ENCODE measurements at places on chromosomes 1 and 21. TPM values are rescaled to one million over a fixed set of nuclear protein-coding genes. Genes with fewer than 3 reads are reported as not detected.

Gene NDUFS5
- total RNA-seq: 524 TPM

Gene CNKSR1
- 33.4 TPM for total RNA-seq

Gene SPRR2E
- not detected for total RNA-seq

GRCh38 chr1:1826356-1827088, 48.3 kb upstream of the NADK start:
- no peaks in the 10 kb centered on the region for H3K4me1 ChIP-seq
- peaks cover 14% of the 10 kb centered on the region for H3K36me3 ChIP-seq
- no peaks in the 10 kb centered on the region for H3K27me3 ChIP-seq

DNA sequence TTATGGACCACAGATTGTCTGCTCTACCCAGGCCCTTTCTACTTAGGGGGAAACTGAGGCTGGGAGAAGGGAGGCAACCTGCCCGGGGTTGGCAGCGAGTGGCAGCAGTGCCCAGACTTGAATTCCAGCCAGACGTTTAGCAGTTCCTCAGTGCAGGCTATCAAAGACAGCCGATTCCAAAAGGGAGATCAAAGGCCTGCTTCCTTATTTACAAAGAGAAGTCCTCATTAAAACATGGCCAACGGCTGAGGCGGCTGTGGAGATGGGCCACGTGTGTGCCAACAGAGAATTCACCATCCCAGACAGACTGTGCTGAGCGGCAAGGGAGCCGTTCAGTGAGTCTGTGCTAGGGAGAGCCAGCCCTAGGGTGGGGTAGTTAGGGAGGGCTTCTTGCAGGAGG, 27.7 kb downstream of the C1QB start:
- H3K4me1 ChIP-seq: no peaks in the 10 kb centered on the region
- no peaks in the 10 kb centered on the region for H3K27me3 ChIP-seq
- no peak for DNase-seq

DNA sequence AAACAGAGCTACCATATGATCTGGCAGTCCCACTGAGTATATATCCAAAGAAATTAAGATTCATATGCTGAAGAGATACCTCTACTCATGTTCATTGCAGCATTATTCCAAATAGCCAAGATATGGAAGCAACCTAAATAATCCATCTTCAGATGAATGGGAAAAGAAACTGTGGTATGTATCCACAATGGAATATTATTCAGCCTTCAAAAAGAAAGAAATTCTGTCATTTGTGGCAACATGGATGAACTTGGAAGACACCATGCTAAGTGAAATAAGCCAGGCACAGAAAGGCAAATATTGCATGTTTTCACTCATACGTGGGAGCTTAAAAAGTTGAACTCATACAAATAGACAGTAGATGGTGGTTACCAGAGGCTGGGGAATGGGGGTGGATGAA, 47.8 kb downstream of the UBE4B start:
- DNase-seq: no peak
- H3K4me3 ChIP-seq: no peak overlapping the region
- H3K36me3 ChIP-seq: no peaks in the 10 kb centered on the region
- no peaks in the 10 kb centered on the region for H3K4me1 ChIP-seq

GRCh38 chr1:177830531-177831135, 139.2 kb downstream of the SEC16B start:
- DNase-seq: no peak
- no peaks in the 10 kb centered on the region for H3K4me1 ChIP-seq
- H3K27me3 ChIP-seq: peaks cover 26% of the 10 kb centered on the region
- H3K36me3 ChIP-seq: no peaks in the 10 kb centered on the region
- H3K4me3 ChIP-seq: no peak overlapping the region

DNA sequence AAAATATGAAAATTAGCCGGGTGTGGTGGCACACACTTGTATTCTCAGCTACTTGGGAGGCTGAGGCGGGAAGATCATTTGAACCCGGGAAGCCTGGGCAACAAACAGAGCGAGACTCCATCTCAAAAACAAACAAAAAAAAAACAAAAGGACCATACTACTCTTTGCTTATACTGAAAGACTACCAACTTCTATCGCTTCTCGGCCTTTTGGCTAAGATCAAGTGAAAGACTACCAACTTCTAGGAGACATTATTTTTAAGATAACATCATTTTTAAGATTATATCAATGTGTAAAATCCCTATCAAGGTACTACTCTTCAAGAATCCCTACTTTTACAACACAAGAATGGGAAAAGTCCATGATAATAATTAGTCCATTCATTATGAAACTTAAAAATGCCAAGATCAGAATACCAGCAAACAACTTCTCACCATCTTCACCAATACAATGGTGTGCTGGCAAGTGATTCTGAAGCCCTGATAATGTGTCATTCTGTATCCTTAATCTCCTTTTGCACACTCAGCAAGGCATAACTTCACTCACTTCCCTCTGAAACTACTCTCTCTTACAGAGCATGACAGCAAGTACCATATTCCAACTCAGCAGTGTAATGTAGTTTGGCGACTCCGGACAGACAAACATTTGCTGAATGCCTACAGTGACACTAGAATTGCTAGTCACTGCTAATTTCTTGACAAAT, 1.7 kb downstream of the PTP4A2 start:
- DNase-seq: no peak
- no peaks in the 10 kb centered on the region for H3K27me3 ChIP-seq
- H3K4me3 ChIP-seq: peak overlapping the region; percentile 86

Data from PC-9 (cell line).